PC-3 (cell line): ENCODE measurements at places on chromosomes 4 and X.

- no peak for DNase-seq
Measured at GRCh38 chr4:99868126-99868596, 26.1 kb downstream of the LAMTOR3 start.

- DNase-seq: no peak
Measured at GRCh38 chr4:146943691-146944375, 1.8 kb downstream of the TTC29 start.

DNA sequence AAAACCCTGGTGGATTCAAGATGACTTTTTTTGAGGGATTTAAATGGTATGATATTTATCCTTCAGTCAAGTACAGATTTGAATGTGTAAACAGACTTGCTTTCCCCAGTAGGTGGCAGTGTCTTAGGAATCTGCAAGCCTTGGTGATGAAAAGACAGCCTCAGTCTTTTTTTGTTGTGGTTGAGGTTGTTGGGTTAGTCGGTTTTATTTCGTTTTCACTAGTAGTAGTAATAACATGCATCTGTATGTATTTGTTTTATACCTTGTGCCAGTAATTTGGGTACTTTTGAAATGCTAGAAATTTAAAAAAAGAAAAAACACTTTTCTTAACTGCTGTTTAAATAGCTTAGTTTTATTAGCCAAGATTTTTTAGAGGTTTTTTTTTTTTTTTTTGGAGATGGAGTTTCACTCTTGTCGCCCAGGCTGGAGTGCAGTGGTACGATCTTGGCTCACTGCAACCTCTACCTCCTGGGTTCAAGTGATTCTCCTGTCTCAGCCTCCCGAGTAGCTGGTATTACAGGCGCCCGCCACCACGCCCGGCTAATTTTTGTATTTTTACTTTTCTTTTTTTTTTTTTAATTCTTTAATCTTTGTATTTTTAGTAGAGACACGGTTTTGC, 39.2 kb downstream of the COPS4 start:
- peak; percentile 70 for DNase-seq

DNA sequence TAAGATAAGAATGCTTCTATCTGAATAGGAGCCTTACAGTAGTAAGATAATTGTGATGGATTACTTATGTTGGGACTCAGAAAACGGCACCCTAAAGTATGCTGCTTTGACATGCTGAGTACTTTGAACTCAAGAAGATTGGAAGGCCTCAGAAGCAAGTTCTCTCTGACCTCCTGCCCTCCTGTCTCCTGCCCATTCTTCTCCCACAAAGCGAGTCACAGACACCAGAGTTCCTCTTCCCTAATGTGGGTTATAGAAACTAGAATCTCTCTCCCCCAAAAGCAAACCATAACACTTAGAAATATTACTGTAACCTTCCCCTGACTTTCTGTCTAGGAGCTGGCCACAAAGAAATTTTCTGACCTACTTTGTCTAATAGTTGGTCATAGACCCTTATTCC, 76.5 kb downstream of the DDIT4L start:
- no peak for DNase-seq

GRCh38 chrX:6029014-6029413, 199.7 kb downstream of the NLGN4X start:
- no peak for DNase-seq

DNA sequence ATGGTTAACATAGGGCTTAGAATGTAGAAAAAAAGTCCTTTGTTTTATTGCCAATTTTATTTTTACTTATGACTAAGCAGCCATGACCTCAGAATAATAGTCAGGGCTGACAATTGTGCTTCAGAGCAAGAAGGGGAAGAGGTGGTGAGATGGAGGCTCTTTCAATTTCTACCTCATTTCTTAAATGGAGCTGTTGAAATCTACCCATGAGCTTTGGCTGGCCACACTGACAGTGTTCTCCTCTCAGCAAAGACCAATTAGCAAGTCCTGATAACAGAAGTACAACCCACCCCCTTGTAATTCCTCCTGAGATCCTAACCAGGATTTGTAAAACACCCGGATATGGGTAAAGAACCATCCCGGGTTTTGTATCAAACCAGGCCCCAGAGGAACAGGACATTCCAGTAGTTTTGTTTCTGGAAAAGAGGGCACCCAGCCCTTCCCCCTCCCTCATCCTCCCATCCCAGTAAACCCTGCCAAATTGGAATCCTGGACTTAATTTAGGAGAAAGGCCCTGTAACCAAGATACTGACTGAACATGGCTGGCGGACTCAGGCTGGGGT, at the start of gene HEPH:
TSS of gene HEPH (plus strand) at position 399 of the 563 bp plus-strand sequence. CDS start 6,324 bp downstream, outside the sequence.
- DNase-seq: no peak

GRCh38 chr4:169649545-169650226, 29.3 kb downstream of the CLCN3 start:
- no peak for DNase-seq

DNA sequence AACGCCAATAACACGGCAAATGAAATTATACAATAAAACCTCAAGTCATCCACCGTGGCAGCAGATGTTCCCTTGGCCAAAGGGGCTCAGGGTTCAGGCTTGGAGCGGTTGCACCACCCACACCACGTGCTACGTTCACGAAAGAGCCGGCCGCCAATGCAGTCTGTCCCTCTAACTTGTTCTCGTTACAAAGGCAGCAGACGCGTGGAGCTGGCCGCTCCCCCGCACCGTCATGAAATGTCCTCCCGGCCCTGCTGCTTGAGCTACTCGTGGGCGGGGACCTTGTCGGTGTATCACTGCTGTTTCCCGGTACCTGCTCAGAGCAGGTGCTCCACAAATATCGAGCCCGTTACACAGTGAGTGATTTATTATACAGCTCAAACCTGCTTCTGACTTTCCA, 36.4 kb upstream of the MAN2B2 start:
- DNase-seq: no peak

- DNase-seq: no peak
Measured at GRCh38 chrX:33062041-33062440, 149.3 kb downstream of the DMD start.

DNA sequence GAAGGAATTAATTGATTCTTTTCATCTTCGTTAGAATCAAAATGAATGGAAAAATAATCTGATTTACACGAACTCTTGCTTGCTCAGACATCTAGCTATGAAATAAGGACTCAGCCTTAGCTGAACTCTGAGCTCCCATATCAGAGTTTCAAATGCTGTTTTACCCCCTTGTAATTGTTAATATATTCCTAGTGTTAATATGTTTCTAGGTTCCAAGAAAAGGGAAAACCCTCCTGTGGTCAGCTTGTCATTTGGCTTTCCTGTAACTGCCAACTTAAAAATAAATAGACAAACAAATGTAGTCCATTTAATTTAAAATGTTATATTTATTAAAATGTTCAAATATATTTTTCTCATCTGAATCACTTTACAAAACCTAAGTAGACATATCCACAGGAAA, 432.1 kb downstream of the ARHGAP24 start:
- DNase-seq: no peak

DNA sequence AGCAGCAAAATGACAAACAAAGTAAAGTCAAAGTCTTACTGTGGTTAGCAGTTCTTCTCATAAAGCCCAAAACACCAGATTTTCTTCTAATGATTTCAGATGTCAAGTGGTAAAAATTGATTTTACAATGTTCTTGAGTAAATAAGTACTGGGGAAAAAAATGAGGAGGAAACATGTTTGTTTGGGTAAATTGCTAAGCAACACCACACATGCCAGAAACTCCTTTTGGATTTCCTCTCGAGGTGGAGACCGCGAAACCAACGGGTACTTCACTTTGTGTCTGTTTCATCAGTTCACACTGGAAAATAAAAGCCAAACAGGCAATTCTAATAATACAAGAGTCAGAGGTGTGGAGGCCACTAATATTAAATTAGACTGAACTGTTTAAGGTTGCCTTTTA, 4.6 kb upstream of the PKD2 start:
- no peak for DNase-seq

- DNase-seq: no peak
Measured at GRCh38 chr4:7168106-7168505, 24.2 kb upstream of the SORCS2 start.

GRCh38 chr4:141782205-141782604, 145.8 kb downstream of the IL15 start:
- no peak for DNase-seq

DNA sequence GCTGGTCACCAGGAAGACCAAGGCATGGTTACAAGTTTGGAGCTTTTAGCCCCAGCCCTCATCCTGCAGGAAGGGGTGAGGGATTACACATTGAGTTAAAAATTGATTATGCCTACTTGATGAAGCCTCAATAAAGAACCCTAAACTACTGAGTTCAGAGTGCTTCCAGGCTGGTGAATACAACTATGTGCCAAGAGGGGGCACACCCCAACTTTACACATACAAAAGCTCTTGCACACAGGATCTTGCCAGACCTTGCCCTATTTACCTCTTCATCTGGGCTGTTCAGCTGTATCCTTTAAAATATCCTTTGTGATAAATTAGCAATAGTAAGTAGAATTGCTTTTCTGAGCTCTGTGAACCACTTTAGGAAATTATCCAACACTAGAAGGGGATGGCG, 489.3 kb downstream of the INPP4B start:
- no peak for DNase-seq

- peak; percentile 30 for DNase-seq
Measured at GRCh38 chr4:141448490-141448889, 187.9 kb upstream of the IL15 start.

DNA sequence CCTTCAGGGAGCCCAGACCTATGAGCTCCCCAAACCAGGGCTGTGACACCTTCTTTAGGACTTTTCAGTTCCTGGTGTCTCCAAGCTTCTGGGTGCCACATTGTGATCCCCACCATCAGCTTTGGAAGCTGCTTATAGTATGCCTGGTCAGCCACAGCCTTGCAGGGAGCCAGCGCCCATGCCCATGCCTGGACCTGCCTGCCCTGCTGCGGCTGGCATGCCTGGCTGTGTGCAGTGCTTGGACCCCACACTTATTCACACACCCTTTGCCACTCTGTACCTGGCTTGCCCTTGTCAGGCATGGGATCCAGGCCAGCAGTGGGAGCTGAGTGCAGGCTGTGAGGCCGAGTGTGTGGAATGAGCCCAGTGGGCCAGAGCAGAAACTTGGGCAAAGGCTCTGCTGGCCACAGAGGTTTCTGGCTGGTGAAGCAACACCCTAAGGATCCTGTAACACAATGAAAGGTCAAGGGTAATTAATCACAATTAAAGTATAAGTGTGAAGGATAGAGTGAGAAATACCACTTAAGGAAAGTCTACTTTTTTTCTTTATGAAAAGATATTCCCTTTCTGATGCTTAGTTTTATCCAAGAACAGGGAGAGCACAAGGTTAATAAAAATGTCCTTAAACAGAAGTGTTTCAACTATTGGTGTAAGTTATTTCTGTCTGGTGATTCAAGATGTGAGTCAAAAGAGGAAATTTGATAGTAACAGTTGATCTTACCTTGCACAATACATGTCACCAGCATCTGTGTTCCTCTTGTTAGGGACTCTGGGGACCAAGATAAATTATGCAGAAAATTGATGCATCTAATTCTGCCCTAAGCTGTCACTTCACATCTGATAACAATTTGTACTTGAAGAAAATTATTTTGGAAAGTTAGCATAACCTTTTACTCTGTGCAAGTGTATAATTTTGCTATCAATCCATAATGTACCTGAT, 161.8 kb downstream of the FAM47A start:
- DNase-seq: no peak

- peak; percentile 44 for DNase-seq
Measured at GRCh38 chrX:103941201-103941975, 21.0 kb upstream of the TMSB15B start.
